ENCODE measurements at places on chromosomes 16 and 17. TPM values are rescaled to one million over a fixed set of nuclear protein-coding genes. Genes with fewer than 3 reads are reported as not detected.
A peak's percentile ranks its signal among the peaks of the same experiment; 100 is the strongest.

The DRC7 gene
- polyA plus RNA-seq: 0.54 TPM

The GPR139 gene
- polyA plus RNA-seq: not detected

The MYADML2 gene
- polyA plus RNA-seq: 1.2 TPM

The BCO1 gene
- polyA plus RNA-seq: 0.84 TPM

DNA sequence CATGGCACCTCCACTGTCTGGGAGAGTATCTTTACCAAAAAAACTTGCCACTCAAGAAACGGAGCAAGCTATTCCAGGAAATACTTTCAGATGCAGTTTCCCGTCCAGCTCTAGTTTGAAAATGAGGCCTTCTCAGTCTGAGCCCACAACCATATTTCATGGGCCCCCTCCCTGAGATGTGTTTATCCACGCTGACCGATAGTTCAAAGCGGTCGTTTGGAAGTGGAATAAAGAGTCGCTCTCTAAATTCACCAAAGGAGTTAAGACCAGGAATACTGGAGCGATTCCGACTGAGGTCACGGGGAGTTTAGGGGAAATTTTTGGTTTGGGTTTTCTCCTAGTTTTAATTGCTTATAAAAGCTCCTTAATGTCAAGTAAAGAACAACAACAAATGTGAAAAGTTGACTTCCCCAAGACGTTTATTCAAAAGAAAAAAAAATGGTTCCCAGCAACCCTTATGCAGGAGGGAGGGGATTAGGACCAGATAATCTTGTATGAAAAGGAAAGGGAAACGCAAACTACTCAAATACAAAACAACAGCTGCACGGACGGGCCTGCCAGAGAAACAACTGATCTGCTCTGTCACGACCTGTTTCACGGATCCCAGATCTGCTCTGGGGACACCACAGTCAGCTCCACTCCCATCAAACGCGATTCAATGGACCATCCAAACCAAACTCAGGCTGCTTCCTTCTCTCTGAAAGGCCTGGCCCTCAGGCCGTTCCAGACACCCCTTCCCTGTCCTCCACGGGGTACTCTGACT is 77.1 kb downstream of the MRM3 start:
- no peak for DNase-seq

- no peak for DNase-seq
Measured at GRCh38 chr17:28906706-28907438, 4.0 kb upstream of the DHRS13 start.

DNA sequence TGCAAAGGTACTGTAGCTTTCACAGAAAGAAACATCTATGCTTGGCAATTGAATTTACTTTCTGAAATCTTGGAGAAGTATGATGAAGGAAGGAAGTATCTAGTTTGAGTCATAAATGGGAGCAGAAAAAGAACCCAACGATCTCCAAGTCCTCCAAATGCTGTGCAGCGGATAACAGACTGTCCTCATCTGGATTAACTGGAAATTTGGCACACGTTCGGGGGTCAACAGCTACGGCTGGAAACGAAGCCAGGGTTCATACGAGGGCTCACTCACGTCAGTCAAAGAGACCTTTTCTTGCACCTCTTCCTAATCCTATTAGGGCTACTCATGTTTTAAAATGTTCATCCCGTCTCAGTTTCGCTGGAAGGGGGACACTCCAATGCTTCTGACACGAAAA is 152.0 kb downstream of the ZFHX3 start:
- no peak for DNase-seq

DNA sequence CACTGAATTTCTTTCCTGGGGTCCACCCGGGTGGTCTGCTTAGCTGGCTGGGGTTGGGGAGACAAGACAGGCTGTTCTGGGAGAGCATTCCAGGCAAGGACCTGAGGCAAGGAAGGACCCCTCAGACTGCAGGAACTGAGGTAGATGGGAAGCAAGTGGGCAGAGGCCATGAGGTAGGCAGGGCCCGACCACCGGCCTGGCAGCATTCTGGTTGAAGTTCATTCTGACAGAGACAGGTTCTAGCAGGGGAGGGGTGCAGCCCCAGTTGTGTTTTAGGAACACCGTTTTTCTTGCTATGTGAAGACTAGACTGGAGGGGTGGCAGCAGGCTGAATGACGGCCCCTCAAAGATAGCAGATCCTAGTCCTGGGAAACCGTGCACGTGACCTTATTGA is 17.5 kb downstream of the B9D1 start:
- DNase-seq: no peak

GRCh38 chr17:66627985-66628384 is 206.9 kb upstream of the CACNG5 start:
- DNase-seq: no peak

GRCh38 chr17:74946641-74947040 is 10.9 kb downstream of the OTOP3 start:
- no peak for DNase-seq

DNA sequence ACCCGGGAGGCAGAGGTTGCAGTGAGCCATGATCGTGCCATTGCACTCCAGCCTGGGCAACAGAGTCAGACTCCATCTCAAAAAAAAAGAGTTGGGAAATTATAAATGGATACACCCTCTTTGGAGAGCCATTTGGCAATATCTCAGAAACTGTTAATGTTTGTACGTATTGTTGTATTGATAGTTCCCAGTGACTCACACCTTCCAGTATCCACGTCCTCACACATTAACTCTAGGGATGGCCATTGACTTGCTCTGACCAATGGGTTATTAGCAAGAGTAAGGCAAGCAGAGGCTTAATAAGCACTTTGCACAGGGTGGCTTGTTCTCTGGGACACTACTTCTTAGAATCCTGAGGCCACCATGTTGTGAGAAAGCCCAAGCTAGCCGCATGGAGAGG is 107.6 kb upstream of the LHX1 start:
- DNase-seq: no peak

DNA sequence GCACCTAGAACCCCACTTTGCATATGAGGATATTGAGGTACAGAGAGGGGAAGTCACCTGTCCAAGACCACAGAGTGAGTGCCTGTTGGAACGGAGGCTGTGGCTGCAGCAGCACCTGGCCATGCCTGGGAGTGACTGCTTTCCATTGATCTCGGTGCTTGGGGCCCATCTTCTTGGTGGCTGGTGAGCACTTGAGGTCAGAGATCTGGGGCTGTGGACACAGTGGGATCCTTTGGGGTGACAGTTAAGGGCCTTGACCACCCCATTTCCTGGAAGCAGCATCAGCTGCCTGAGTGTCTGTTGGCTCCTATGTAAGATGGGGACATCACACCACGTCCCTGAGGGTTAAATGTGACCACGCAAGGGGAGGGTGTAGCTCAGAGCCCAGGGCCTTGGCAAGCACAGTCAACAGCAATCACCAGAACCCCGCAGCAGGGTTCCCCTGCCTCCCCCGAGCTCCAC is 111.7 kb downstream of the IRF8 start:
- DNase-seq: no peak

GRCh38 chr17:39100530-39100929 is 50.9 kb downstream of the PLXDC1 start:
- DNase-seq: no peak

DNA sequence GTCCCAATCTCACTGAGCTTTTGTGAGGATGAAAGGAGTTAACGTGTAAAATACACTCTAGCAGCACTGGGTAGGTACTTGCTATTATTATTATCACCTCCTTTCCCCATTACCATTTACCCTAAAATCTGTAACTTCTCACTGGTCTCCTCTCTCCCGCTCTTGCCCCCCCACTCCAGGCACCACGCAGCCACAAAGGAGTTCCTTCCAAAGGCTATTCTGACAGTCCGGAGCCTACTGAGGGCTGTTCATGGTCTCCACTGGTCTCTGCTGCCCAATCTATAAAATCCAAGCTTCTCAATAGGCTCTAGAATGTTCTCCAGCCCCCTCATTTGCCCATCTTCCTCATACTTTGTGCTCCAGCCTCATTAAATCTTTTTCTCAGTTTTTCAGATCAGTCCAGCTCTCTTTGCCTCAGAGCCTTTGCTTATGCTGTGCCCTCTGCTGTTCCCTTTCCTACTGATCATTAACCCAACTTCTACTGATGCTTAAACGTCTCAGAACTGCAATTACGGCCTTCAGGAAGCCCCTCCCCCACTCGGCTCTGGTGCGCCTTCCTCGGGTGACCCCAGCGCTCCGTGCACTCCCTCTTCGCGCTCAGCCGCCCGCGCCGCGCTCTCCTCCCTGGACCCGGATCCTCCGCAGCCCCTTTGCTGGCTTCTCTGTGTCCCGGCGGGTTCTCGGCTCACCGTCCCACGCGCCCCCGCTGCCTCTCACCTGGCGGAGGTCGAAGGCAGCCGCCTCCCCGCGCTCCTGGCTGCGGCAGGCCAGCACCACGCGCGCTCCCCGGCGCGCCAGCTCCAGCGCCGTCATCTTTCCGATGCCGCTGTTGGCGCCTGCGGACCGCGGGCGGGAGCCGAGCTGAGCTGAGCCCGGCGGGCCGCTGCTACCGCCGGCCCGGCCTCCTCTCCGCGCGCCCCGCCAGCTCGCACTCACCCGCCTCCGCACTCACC is 737 bp downstream of the DHRS13 start:
- DNase-seq: peak; percentile 33

GRCh38 chr16:50430076-50430475 is 61.3 kb upstream of the BRD7 start:
- DNase-seq: no peak

DNA sequence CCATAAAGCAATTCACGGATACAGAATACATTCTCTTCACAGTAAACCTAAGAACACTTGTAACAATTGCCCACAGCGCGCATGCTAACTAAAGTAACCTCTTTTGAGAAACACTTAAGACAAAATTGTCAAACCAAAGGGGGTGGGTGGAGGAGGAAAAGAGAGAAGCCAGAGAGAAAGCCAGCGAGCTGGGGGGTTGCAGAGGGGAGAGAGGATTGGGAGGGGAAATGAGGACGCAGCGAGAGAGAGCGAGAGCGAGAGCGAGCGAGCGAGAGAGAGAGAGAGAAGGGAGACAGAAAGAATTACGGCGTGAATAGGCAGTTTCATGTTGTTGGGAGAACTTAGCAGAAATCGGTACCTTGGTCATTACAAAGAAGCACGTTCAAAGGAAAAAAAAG is 1.6 kb upstream of the HOXB7 start:
- no peak for DNase-seq

GRCh38 chr17:27958708-27959381 is 65.7 kb upstream of the LYRM9 start:
- no peak for DNase-seq

- no peak for DNase-seq
Measured at GRCh38 chr16:28604186-28604565, 5.7 kb downstream of the SULT1A1 start.

DNA sequence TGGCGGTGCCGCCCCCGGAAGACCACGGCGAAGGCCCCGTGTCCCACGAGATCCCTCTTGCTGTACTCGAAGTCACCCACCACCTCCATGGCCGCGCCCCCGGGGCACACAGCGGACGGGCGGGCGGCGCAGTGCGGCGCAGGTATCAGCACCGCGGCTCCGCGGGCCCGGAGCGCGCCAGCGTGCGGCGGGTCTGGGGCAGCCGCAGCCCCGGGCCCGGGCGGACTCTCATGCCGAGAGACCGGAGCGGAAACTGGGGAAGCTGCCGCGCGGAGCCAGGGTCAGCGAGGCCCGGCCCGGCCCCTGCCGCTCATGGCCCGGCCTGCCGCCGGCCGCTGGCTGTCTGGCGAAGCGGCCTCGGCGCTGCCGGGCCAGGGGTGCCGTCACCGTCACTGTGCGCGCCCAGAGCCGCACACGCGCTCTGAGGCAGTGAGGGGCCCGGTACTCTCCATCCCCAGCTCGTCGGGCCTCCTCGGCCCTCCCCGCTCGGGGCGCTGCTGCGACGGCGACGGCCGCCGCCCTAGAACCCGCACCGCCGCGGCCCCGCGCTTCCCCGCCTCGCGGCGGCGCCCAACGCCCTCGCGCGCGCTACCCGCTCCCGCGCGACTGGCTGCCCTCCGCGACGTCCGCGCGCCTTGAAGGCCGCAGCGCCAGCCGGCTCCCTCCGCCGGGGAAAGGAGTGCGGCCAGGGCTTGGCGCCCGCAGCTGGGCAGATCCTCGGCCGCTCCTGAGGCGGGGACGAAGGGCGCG is at the start of gene ULK2:
Gene ULK2 (minus strand): TSS at position 608 of the 750 bp plus-strand sequence. CDS start 519 bp downstream, at position 89.
- DNase-seq: peak; percentile 74

- peak; percentile 45 for DNase-seq
Measured at GRCh38 chr17:73156166-73156840, 8.5 kb upstream of the SSTR2 start.

GRCh38 chr16:1357906-1358566 is 6.3 kb downstream of the GNPTG start:
- no peak for DNase-seq

GRCh38 chr17:73007407-73007806 is 85.1 kb downstream of the SLC39A11 start:
- DNase-seq: no peak

DNA sequence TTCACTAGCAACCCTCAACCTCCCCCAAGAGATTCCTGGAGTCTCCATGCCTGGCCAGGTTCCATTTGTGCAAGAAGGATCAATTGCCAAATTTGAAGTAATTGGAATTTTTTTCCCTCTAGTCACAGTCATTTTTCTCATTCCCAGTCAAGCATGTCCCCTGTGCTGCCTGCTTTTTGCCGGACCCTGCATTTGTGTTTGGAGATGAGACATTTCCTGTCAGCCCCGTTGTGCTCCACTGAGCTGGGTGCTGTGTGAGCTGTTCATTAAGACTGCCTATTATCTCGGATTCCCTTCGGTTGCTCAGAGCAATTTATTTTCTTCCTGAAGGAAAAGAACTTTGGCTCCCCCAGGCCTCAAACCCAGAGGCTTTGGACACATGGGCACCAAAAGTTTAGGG is 201.0 kb upstream of the NLRP1 start:
- DNase-seq: no peak

- DNase-seq: no peak
Measured at GRCh38 chr17:40323391-40324381, 14.7 kb downstream of the RARA start.

DNA sequence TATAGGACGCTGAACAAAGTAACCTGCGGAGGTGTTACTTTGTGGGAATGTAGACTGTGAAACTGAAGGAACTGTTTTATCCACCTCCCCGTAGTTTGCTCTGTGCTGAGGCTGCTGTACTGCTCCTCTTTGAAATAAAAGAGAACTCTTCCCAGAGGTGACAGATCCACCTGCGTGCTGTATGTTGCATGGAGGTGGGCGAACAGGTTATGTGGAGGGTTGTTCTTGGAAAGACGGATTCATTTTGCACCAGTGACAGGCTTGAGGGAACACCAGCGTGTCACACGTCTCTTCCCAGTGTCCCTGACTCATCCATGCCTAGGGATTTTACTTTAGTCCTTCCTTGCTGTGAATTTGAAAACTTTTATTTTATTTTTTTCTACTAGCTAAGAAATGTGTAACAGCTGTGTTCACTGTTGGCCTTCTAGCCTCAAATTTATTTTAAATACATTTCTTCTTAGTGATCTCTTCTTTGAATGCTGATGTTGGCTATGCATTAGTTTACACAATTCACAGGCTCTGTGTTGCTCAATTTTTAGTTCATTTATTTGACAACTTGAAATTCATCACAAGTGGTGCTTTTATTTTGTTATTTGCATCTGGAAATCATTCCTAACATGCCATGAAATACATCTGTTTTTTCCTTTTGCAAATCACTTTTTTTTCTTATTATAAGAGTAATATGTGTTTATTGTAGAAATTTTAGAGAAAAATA is 512.4 kb downstream of the CDH13 start:
- DNase-seq: no peak

All from right lung (tissue), 10 donors.